Activated B cell treated with CpG ODN at 0.5 μM for 24 hours (primary cell): ENCODE measurements at places on chromosomes 1 and 21.
A peak's percentile ranks its signal among the peaks of the same experiment; 100 is the strongest.

GRCh38 chr1:3383679-3384078 lies 70.8 kb upstream of the ARHGEF16 start:
- no peak overlapping the region for H3K4me3 ChIP-seq
- H3K36me3 ChIP-seq, result no peaks in the 10 kb centered on the region
- H3K4me1 ChIP-seq, result no peaks in the 10 kb centered on the region
- no peak overlapping the region for H3K27ac ChIP-seq
- DNase-seq, result no peak
- H3K27me3 ChIP-seq, result peaks cover 4% of the 10 kb centered on the region

DNA sequence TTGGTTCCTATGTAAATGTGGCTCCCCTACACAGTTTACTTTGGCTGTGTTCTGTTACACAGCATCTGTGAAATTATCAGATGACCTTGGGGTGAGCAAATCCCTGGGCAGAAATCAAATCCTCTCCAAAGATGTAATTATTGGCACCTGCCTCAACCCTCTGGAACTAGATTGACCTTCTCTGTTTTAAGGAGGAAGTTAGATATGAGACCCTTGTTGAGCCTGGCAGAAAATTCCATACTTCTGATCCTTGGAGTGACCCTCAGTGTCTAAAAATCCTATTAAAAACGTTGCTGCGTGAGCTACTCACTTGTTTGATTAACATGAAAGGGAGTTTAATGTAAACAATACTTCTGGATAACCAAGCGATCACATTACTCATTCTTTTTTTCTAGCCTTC lies 122.0 kb downstream of the CLIC6 start:
- H3K36me3 ChIP-seq, result peaks cover 40% of the 10 kb centered on the region
- no peaks in the 10 kb centered on the region for H3K27me3 ChIP-seq
- no peaks in the 10 kb centered on the region for H3K4me1 ChIP-seq
- H3K27ac ChIP-seq, result no peak overlapping the region

DNA sequence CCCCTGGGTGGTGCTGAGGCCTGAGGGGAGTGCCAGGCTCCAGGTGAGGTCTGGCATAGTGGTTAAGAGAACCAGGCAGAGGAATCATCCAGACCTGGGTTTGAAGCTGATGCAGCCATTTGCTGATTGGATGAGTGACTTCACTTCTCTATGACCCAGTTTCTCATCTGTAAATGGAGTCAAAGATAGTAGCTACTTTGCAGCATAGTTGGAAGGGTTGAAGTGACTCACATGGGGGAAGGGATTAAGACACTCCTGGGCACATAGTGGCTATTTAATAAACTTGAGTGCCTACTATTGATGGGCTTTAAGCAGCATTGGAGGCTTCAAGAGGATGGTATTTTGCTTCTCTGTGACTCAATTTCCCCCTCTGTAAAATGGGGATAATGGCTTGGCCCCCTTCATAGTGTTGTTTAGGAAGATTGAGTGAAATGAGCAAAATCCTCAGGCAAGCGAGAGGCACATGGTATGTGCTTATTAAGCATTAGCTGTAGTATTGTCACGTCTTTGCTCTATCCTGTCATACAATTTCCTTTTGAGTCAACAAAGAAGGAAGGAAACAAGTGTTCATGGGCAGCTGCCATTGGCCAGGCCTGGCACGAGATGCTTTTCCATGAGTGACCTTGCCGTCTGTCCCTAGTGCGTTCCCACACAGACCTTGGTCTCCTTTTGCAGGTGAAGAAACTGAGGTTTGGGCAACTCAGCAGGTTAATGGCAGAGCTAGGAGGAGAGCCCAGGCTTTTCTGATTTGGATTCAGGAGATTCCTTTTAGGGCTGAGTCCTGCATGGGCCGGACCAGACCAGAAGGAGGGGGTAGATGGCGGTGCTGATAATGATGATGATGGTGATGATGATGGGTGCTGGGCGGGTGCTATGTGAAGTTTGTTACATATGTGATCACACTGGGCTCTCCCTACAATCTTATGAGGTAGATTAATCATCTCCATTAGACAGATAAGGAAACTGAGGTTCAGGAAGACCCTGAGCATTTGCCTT lies 131.1 kb upstream of the WNT4 start:
- no peak overlapping the region for H3K27ac ChIP-seq
- H3K36me3 ChIP-seq, result no peaks in the 10 kb centered on the region
- peaks cover 15% of the 10 kb centered on the region for H3K27me3 ChIP-seq
- H3K4me1 ChIP-seq, result no peaks in the 10 kb centered on the region
- no peak overlapping the region for H3K4me3 ChIP-seq
- no peak for DNase-seq

DNA sequence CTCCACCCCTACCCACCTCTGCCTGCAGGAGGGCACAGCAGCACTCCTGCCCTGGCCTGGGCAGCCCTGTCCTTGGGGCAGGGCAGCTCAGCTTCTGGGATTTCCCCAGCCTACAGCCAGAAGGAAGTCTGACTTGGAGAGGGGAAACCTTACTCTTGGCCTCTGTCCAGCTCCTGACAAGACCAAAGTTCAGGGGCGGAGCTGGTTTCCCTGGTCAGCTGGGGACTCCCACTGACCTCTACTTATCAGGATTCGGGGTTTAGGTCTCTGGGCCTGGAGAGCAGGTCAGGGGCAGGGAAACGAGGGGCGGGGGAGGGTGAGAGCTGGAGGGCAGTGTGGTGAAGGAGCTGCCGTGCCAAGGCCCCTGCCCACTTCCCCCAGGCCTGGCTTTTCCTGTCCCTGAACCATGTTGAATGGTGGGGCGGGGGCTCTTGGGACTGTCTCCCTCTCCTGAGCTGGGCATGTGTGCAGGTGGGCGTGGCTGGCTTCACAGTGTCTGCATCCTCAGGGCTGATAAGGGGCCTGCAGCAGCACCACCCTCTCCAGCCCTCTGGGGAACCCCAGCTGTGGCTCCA lies 16.8 kb upstream of the ETV3 start:
- H3K4me1 ChIP-seq, result peaks cover 3% of the 10 kb centered on the region
- H3K36me3 ChIP-seq, result no peaks in the 10 kb centered on the region
- no peak for DNase-seq
- no peak overlapping the region for H3K27ac ChIP-seq
- H3K4me3 ChIP-seq, result no peak overlapping the region

- H3K36me3 ChIP-seq, result no peaks in the 10 kb centered on the region
- H3K27me3 ChIP-seq, result peaks cover 4% of the 10 kb centered on the region
- no peak overlapping the region for H3K27ac ChIP-seq
These were observed 79.7 kb downstream of the KIF26B start for GRCh38 chr1:245234217-245235081.

DNA sequence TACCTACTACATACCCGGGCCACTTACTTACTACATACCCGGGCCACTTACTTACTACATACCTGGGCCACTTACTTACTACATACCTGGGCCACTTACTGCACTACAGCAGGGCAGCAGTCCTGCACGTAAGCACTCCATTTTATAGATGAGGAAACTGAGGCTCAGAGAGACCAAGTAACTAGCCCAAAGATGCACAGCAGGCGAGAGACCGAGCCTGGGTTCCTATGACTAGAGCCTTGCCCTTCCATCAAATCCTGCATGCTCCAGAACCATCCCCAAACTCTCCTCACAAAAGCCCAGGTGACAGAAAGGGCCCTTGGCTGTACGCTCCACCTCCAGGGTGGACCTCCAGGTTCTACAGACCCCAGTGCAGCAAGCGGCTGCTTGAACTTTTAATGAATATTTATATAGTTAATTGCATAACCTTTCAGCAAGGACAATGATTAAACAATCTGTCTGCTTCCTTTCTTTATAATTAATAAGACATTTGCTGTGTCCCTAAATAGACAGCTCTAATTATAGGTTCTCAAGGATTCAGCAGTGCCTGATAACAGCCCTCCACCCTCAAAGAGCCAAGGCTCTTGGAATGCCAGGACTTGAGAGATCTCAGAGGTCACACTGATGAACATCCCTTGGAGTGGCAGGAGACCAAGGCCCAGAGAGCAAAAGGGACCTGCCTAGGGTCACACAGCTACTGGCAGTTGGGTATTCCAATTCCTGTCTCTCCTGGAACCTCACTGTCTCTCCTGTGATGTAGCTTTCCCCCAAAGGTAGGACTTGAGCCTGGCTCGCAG lies 43.4 kb downstream of the LRP8 start:
- H3K4me1 ChIP-seq, result no peaks in the 10 kb centered on the region
- peaks cover 12% of the 10 kb centered on the region for H3K36me3 ChIP-seq
- no peaks in the 10 kb centered on the region for H3K27me3 ChIP-seq
- H3K4me3 ChIP-seq, result no peak overlapping the region

DNA sequence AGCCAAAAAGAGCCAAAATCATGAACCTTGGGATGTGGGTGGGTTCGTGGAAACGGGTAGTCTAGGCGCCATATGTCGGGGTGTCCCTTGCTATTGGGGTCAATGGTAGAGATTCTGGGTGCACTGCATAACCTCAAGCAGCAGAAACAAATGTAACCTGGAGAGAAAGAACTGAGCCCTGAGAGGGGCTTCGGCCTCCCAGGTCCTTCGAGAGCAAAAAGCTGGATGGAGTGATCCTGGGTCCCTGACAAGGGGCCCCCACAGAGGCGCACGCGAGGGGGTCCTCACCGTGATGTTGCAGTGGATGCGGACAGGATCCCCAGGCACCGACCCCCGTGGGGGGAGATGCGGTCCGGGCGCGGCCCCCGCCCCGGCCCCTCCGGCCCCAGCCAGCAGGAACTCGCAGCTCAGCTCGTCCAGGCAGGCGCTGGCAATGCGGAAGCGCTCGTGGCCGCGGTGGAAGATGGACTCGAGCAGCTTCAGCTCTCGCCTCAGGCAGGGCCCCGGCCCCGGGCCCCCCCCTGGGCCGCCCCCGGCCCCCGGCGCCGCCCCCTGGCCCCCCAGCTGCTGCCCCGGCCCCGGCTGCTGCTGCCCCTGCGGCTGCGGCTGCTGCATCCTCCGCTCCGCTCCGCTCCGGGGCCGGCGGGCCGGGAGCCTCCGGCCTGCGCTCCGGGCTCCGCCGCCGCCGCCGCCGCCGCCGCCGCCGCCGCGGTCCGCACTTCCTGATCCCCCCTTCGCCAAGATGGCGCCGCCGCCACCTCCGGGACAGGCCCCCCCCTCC lies at the start of gene UBE2Q1:
UBE2Q1 (minus strand) TSS at position 724 of the 781 bp plus-strand sequence; CDS start at position 615, 109 bp downstream.
- H3K27me3 ChIP-seq, result no peaks in the 10 kb centered on the region
- peaks cover 35% of the 10 kb centered on the region for H3K4me1 ChIP-seq
- H3K36me3 ChIP-seq, result peaks cover 45% of the 10 kb centered on the region

DNA sequence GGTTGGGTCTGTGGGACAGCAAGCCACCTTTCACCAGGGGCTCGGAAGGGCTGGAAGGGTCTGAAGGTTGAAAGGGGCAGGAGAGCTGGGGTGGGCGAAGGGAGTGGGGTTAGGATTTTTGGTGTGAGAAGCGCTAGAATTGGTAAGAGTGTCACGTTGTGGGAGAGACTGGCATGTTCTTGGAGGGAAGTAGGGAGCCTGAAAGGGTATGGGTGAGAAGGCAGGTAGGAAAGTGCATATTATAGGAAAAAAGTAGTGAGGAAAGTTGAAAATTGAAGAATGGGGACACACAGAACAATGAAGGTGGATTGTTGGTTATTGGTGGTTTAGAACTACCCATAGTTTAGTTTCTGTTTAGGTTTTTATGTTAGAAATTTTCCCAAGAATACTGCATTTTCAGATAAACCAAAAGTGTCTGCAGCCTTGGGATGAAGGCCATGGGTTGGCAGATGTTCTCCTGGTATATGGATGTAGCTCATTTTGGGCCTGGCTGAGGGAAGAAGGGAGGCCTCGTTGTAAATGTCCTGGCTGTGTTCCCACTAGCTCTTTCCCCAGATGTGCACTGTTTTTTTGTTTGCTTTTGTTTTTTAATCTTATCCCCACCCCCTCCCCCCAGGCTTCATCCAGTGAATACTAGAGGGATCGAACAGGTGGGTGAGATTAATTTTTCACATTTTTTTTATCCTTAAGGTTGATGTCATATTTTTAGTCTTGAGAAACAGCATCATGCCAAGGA lies 1.2 kb downstream of the LRRC42 start:
- peak overlapping the region; percentile 78 for H3K4me3 ChIP-seq
- H3K4me1 ChIP-seq, result peaks cover 37% of the 10 kb centered on the region
- no peaks in the 10 kb centered on the region for H3K27me3 ChIP-seq
- H3K36me3 ChIP-seq, result peaks cover 19% of the 10 kb centered on the region
- DNase-seq, result no peak
- H3K27ac ChIP-seq, result peak overlapping the region; percentile 46

- no peaks in the 10 kb centered on the region for H3K27me3 ChIP-seq
- H3K36me3 ChIP-seq, result no peaks in the 10 kb centered on the region
- no peak for DNase-seq
- H3K4me1 ChIP-seq, result no peaks in the 10 kb centered on the region
- H3K27ac ChIP-seq, result no peak overlapping the region
These were observed 41.5 kb downstream of the PLPPR5 start for GRCh38 chr1:98963064-98963758.
